Fibroblast of upper back skin (primary cell): ENCODE measurements at places on chromosomes 7 and 10.

DNA sequence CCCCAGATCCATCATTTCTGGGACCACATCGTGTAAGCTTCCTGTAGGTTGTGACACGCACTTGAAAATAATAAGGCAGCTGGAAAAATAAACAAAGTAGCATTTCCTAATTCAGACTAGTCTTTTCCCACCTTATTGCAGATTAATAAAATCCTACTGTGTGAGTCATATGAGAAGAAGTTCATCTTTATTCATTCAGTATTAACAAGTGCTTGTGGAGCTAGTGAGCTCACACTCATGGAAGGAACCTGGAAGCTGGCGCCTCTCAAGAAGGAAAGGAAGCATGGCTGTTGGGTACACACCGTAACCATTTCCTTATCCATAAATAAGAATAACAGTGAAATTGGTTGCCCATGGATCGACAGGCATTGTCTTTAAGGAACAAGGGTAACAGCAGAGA is 152.6 kb upstream of the PFKP start:
- no peak for DNase-seq

DNA sequence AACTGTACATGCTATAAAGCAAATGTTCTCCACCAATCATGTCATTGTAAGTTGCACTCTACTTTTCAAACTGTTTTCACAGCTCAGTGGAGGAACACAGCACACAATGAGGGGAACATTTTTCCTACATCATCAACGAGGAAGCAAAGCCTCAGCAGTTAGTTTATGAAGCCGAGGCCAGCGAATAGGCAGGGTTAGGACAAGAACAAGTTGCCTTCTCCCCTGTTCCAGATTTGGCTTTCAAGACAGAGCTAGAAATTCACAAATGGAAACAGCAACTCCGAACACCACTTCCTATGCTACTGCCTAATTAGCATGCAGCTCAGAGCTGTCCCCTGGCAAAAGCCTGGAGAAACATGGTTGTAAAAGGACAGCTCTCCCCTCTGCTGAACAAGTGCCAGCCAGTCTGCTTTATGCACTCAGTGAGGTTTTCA is 19.8 kb downstream of the ITGB8 start:
- DNase-seq: no peak

DNA sequence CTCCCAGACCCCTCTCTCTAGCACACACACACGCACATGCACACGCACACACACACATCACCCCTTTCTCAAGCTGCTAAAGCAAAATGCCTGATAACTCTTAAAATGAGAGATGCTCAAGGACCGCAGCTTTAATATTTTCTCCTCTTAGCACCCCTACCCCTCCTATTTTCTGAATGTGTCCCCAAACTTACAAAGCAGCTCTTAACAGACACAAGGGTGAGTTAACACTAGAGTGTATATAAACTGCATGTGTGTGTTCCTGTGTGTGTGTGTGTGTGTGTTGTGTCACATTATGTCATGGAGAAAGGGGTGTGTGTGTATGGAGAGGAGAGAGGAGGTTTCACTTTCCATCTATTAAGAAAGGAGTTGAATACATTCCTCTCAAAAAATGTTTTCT is 1.3 kb downstream of the PTN start:
- DNase-seq: no peak

DNA sequence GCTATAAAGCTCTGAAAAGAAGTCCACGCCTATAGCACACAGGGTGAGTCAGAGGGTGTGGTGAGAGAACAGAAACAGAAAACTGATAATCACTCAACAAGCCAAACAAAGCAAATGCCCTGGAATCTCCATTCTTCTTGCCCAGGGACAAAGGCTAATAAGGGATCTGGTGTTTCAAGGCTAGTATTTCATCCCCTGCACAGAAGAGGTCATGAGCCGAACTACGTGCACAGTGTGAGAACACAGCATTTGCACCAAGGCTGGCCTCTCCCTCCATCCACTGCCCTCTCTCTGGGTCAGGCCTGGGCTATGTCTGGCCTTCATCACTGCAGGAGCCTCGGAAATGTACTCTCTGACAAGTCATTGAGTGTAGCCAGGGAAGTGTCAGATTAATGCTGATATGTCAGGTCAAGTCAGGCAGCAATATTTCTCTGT is 42.7 kb downstream of the PRR15 start:
- DNase-seq: peak; percentile 34

- DNase-seq: no peak
These were observed 2.9 kb downstream of the FZD8 start for GRCh38 chr10:35639021-35639727.

DNA sequence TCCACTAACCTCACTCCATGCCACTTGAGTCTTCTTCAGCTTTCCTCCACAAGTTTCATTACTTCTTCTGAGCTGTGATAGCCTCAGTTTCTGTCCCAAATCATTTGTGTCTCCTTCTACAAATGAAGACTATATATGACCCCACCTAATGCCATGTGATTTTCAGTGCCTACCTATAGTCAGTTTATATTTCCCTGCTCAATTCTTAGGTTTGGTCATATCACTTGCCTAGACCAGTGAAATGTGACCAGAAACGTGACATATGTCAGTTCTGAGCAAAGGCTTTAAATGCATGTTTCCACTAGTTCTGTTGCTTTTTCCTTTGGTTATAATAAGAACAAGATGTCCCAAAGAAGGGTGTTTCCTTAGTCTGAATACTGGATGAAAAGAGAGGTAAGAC is 24.6 kb upstream of the REEP3 start:
- no peak for DNase-seq

DNA sequence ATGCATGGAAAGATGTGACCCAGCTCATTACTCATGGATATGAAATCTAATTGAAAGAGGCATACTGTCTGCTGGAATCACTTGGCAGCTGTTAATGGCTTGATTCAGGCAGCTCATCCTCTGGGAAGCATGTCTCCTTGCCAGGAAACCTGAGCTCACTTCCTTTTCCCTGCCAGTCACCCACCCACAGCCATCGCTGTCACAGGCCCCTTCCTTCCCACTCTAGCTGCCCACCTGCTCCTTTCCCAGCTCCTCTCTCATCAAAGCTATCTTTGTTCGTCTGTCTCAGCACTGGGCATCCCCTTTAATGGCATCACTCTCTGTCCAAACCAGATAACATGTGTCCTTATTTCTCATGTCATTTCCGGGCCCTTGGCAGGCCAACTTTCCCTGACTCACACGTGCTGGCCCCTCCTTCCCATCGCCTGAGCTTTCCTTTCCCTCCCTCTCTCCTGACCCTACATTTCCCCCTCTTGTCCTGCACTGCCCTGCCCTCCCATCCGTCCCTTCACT is 721.9 kb downstream of the TNS3 start:
- peak; percentile 80 for DNase-seq

GRCh38 chr7:147308539-147308938 is 1191.9 kb downstream of the CNTNAP2 start:
- DNase-seq: peak; percentile 25

DNA sequence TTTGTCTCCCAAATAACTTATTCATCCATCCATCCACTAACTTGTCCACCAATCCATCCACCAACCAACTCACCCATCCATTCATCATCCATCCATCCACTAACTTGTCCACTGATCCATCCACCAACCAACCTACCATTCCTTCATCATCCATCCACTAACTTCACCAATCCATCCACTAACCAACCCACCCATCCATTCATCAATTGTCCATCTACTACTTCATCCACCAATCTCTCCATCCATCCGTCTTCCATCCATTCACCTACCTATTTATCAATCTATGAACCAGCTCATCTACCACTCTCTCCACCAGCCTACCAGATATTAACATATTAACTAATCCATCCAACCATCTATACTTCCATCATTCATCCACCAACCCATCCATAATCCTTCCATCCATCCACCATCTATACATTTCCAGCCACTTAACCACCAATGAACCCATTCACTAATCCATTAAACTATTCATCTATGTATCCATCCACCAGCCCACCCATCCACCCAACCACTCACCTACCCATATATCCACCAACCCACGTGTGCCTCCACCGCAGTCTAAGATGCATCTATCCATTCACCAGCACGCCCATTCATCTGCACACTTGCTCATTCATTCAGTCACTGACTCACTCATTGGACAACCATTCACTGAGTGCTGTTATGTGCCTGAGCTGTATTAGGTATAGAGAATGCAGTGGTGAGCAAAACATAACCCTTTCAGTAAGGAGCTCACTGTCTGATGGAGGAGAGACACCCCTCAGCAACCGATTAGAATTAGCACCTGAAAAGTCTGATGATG is 19.8 kb upstream of the TBL2 start:
- DNase-seq: no peak

DNA sequence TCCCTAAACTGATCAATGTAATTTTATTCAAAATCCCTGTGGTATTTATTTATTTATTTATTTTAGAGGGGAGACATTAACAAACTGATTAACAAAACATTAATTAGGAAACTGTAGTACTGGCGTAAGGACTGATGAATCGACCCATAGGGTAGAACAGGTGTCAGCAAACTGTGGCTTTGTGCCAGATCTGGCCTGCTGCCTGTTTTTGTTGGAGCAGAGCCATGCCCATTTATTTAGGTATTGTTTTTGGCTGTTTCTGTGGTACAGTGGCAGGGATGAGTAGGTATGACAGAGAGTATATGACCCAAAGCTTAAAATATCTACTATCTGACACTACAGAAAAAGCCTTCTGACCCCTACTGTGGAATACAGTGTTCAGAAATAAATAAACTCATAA is 332.5 kb upstream of the ETV1 start:
- no peak for DNase-seq

- peak; percentile 59 for DNase-seq
These were observed 41.8 kb upstream of the TSPAN13 start for GRCh38 chr7:16711730-16712129.

DNA sequence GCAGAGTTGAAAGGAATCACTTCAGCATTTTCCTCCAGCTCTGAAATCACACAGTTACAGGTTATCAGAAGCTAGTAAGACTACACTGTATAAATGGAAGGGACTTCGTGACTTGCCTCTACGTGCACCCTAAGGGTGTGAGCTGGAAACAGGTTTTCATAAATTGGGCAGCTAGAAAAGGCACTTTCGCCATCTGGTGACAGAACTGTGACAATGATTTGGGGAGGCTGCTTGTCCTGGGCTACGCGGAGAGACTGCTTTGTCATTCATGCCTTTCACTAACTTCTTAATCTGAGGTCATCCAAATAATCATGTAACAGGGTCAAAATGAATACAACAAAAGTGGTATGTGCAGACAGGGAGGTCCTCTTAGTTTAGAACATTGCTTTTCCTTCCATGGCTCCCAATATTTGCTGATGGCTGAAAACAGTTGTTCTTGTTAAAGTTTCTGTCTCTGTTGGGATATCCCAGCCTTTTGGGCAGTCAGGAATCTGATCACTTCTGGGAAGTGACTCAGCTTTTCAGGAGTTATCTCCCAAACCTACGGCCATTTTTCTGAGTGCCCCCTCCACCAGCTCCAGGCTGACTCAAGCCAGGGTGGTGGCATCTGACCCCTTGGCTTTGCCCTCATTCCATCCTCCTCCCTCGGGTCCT is 17.8 kb downstream of the VWC2 start:
- no peak for DNase-seq

- no peak for DNase-seq
These were observed 408.7 kb downstream of the REEP3 start for GRCh38 chr10:63929831-63930467.

GRCh38 chr7:158421361-158421760 is 166.3 kb downstream of the PTPRN2 start:
- DNase-seq: no peak

- DNase-seq: no peak
These were observed 18.2 kb upstream of the ZNF467 start for GRCh38 chr7:149791411-149792219.

DNA sequence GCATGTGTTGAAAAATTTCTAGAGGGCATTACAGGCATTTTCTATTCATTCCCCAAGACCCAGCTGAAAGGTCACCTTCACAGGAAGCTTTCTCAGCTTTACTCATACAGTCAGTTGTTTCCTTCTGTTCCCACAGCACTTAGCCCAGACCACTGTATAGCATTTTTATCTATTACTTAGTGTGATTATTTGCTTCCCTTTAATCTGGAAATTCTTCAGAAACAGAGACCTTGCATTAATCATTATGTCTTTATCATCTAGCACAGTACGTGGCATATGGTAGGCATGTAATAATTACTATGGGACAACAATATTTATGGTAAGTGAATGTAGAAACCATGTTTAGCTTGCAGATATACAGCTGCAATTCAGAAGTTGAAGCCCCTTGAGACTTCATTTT is 38.2 kb upstream of the CDK6 start:
- no peak for DNase-seq

- DNase-seq: peak; percentile 99
These were observed 139.0 kb upstream of the MKLN1 start for GRCh38 chr7:131188367-131189339.

GRCh38 chr7:101241443-101242349 is 3.2 kb downstream of the FIS1 start:
- DNase-seq: no peak

- no peak for DNase-seq
These were observed 243.6 kb upstream of the RHOBTB1 start for GRCh38 chr10:61187601-61188000.

- peak; percentile 73 for DNase-seq
These were observed 73.3 kb downstream of the PRPF18 start for GRCh38 chr10:13659887-13660550.
